ENCODE measurements at places on chromosomes 2 and 18. TPM values are rescaled to one million over a fixed set of nuclear protein-coding genes. Genes with fewer than 3 reads are reported as not detected.

GRCh38 chr2:204437408-204437807, 107.9 kb upstream of the PARD3B start:
- no peak for DNase-seq

DNA sequence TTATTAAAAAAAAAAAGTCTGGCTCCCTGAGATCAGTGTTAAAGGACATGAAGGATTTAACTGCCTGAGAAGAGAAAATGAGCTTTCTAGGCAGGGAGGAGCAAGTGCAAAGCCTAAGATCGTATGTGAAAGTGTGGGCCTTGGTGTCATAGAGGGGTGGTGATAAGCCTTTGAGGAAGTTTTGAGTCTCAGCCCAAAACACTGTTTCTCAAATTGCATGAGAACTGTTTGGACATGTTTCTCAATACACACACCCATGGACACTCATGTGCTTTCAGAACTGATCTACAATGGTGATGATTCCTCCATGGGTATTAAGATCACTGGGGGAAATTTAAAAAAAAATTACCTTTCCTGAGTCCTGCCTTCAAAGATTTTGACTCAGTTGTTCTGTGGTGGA, 336.7 kb upstream of the RND3 start:
- DNase-seq = no peak

DNA sequence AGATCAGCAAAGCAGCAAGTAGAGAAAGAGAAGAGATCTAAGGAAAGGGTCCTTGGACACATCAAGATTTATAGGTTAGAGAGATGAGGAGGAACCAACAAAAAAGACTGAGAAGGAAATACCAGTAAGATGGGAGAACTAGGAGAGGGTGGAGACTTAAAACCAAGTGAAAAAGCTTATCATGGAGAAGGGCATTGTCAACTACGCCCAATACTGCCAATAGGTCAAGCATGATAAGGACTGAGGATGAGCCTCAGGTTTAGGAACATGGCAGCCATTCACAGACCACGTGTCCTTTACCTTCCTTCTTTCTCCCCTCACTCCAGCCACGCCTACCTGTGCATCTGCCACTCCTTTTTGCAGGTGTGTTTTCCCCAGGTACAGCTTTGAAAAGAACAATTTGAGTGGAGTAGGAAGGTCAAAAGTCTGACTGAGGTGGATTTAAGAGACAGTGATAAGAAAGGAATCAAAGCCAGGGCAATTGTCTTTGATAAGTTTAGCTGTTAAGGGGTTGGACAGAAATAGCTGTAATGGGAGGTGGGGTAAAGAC, 238.7 kb downstream of the STK39 start:
- peak; percentile 42 for DNase-seq

DNA sequence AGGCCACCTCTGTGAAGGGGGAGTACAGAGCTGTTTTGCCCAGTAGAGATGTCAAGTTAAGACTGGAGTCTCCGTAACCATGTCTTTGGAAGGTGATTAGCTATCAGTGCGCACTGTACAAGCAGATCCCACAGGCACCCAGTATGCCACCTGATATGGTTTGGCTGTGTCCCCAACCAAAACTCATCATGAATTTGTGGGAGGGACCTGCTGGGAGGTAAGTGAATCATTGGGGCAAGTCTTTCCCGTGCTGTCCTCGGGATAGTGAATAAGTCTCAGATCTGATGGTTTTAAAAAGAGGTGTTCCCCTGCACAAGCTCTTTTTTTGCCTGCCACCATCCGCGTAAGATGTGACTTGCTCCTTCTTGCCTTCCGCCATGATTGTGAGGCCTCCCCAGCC, 90.2 kb downstream of the ACTR2 start:
- DNase-seq = no peak

GRCh38 chr2:54176577-54176976, 61.2 kb downstream of the ACYP2 start:
- DNase-seq = no peak

GRCh38 chr2:121993682-121994081, 238.2 kb downstream of the TSN start:
- DNase-seq = no peak

DNA sequence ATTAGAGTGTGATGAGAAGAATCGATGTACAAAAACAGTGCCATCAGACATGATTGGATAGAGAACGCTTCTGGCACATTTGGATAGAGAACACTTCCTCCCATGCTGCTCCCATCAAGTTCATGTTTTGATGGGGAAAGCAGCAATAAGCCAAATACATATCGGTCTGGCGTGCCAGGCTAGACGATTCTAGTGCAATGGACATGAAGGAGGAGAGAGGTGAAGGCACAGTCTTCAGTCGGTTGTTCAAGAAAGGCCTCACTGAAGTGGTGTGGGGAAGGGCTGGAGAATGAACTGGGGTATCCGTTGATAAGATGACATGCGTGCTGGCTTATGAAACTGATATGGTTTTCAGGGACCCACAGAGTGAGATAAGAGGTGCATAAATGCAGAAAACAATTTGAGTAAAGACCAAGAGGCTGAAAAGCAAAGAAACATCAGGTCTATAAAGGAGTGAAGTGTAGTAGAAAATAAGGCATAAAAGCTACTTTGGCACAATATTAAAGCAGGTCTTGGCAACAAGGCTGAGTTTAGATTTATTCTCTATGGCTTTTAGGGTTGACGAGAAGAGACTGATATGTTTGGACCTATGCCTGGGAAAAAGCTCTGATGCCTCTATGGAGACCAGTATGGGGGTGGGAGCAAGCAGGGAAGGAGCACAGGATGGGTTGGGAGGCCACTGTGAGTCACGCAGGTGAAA, 117.6 kb upstream of the PIEZO2 start:
- DNase-seq = no peak

- DNase-seq = peak; percentile 28
Measured at GRCh38 chr2:85133751-85134254, 611 bp downstream of the TCF7L1 start.

Gene SEC11C
- 60.4 TPM for total RNA-seq

Gene ARHGEF33
- 0.67 TPM for total RNA-seq

Gene CHRNG
- not detected for total RNA-seq

Gene TNS1
- 149 TPM for total RNA-seq

Gene LHCGR
- total RNA-seq = not detected
